ENCODE measurements at places on chromosomes 7 and 10.

DNA sequence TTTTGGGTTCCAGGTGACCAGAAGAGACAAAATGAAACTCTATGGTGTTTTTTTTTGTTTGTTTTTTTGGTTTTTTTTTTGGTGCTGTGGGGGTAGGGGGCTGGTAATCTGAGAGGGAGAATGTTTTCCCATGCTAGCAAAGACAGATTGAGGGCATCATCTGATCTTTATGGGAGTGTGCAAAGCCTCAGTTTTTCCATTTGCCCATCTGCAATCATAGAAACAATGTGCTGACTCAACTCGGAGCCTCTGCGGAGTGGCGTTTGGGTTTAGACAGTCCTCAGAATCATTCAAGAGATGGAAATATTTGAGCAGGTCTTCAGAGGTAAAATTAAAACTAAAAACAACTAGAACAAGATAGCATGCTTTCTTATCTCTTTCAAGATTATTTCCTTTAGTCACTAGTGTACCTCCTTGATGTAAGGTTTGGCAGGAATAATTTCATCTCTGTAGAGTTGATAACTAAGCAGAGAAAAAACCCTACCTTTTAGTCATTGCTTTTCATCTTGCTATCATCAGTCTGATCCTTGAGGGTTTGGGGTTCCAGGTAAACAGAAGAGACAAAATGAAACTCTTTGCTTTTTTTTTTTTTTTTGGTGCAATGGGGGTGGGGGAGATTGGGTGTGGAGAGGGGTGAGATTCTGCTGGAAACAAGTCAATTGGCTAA lies 18.0 kb downstream of the CNNM2 start:
- DNase-seq: no peak

GRCh38 chr7:31487476-31487875 lies 26.4 kb upstream of the ITPRID1 start:
- DNase-seq: no peak

GRCh38 chr7:79497728-79498127 lies 44.3 kb upstream of the MAGI2 start:
- DNase-seq: no peak

DNA sequence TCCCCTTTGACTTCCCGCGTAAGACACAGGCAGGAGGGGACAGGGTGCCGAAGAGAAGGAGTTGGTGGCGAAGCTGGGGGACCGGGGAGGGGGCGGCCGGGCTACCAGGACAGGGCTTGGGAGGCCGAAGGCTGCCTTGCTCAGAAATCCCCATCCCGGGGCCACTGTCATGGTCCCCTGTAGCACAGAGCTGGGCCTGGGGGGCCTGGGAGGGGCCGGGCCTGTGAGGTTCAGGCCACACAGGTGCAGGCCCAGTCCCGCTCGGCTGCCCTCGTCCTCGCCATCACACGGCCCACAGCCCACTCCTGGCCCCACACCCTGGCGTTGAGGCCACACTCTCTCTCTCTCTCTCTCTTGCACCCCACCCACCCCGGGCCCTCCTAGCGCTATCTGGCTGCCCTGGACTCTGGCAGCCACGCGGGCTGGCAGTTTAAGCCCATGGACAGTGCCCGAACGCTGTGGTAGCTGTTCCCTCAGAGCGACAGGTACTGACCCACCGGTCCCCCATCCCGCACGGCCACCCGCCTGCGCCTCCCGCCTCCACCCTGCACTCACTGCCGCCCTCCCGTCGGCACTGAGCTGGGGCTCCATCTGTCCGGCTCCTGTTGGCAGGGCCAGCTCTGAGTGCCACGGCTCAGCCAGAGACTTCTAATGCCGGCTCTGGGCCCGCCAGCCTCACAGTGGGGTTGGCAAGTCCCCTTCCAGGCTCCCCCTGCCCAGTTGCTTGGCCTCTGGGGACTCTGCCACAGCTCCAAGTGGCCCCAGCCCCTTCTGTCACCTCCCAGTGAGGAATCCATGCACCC lies 28.0 kb downstream of the TTYH3 start:
- DNase-seq: no peak

- DNase-seq: no peak
Observed at GRCh38 chr7:133551466-133551865, 298.6 kb downstream of the EXOC4 start.

- DNase-seq: no peak
Observed at GRCh38 chr7:6316226-6316625, 43.8 kb upstream of the CYTH3 start.

DNA sequence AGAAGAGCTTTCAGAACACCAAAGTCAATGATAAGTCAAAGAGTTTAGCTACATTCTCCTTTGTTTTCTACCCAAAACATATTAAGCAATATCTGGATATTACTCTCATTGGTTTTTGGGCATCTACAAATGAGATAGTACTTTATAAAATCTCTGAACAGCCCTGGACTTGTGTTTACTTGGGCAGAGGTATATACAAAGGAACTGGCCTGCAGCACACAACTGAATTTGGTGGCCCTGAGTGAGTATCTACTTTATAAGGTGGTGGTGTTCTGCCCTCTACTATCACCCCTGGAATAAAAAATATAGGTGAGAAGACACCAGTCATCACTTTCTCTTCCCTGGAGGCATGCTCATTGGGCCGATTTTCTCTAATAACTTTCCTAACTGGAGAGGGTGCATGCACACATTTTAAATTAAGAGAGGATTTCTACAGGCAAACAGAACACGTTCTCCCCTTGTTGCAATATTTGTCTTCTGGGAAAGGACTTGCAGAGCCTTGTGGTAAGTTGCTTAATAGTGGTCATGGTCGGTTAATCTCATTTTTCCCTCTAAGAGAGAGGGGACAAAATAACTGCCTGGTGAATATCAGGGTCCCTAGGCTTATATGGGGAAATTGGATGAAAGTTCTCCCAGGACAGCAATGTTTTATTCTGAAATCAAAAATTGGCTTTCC lies 41.1 kb downstream of the OTUD1 start:
- DNase-seq: no peak

DNA sequence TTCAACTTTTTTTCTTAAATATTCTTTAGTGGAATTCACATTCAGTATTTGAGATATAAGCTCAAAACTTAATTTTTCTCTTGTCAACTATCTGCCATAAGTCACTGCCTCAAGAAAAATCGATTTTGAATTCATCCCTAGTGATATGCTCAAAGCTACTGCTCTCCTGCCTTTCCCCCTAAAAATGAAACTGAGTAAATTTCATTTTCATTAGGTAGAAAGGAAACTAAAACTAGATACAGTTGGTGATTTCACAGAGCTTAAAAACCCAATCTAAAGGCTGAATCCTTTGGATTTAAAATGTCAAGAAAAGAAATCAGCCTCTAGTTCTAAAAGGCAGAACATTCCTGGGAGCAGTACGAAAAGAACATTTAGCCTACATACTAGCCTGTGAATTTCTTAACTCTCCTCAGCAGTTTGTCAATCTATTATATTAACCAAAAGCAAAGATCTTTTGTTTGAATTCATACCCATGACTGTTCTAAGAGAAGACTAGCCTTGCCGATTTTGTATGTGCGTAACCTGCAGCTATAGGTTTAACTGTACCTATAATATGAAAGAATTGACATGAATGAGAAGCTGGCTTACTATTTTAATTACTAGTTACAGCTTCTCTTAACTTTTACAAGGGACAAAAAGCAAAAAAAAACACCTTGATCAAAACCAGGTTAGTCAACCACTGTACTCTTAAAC lies 4.9 kb upstream of the FAM53B start:
- no peak for DNase-seq

- no peak for DNase-seq
Observed at GRCh38 chr7:50362712-50363282, 58.3 kb downstream of the IKZF1 start.

- no peak for DNase-seq
Observed at GRCh38 chr7:128373606-128374005, 12.1 kb upstream of the PRRT4 start.

DNA sequence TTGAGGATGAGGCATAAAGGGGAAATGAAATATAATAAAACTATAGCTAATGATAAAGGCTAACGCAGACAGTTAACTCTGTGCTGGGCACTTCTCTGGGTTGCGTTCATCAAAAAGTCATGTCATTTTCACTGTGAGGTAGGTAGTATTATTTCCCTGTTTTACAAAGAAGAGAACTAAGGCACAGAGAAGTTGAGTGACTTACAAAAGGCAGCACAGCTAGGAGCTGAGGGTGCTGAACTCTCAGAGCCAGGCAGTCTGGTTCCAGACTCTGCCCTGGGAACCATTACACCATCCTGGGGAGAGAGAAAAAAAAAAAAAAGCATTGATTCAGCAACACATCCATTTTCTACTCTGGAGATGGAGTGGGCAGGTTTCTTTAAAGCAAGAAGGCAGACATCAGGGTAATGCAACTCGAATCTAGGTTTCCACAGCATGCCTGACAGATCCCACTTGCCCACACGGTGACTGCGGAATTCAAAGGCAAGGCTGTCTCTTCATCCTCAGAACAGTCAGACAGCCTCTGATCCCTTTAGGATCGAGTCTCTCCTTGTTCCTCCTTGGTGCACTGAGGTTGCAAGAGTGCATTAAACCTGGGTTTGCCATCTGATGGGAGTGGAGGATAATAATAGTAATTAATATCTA lies 40.6 kb upstream of the ECHDC3 start:
- DNase-seq: no peak

DNA sequence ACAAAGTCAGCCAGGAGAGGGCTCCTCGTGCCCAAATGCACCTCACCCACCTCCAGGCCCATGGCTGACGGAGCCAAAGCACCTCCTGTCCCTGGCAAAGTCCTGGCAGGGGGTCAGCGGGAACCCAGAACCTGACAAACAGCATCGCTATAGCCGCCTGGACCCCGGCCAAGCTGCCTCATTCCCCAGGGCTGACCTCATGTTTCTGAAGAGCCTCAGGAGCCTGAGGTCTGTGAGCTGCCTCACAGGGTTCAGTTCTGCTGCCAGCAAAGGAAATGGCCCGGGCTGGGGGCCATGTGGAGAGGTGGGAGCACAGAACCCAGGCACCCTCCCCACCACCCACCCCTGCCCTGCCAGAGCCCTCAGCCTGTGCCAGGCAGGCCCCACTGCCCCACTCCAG lies 4.2 kb upstream of the NANOS1 start:
- no peak for DNase-seq

DNA sequence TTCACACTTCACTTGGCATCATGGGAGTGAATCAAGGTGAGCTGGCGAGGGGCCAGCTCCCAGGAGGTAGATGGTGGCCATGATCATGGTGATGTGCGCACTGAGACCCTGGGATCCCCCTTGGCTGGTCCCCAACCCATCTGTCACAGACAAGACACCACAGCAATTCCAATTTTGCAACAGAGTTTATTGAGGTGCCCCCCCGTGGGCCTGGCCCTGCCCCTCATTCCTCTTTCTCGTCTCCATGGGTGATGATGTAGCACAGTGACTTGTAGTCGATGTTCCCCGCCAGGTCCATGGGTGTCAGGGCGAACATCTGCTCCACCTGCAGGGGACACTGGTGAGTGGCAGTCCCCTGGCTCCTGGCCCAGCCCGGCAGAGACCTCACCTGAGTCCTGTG lies 2.4 kb downstream of the MYL7 start:
- no peak for DNase-seq

DNA sequence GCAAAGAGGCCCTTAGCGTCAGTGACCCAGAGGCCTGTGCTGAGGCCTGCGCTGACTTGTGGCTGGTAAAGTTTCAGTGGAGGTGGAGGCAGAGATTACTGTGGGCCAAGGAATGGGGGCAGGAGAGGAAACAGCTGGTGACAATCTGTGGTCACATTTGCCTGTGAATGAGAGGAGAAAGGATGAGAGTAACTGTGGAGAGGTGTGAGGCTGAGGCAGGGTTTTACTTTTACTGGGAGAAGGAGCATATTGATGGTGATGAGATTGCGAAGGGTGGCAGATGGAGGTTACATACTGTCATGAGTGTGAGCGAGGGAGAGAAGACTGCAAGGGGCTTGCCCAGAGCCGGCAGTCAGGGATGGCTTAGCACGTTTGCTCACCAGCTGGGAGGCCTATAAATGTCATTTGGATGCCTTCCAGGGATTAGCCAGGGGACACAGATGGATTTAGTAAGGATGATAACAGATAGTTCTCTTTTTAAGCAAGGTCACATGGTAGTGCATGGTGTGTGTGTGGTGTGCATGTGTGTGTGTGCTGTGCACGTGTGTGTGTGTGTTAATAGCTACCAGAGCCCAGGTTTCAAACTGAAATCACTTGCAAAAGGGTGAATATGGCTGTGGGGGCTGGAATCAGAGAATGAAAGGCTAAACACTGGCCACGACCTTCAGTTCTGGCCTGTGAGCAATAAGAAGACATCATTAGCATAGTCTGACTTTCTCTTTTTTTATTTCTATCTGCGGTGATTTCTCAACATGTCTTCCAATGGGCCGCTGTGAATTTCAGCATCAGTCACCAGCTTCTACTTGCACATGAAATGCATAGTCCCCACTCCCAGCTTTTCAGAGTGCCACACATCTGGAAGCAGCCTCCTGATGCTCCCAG lies 291.5 kb upstream of the ZNF32 start:
- no peak for DNase-seq

- no peak for DNase-seq
Observed at GRCh38 chr10:110876000-110876399, 4.3 kb downstream of the PDCD4 start.

DNA sequence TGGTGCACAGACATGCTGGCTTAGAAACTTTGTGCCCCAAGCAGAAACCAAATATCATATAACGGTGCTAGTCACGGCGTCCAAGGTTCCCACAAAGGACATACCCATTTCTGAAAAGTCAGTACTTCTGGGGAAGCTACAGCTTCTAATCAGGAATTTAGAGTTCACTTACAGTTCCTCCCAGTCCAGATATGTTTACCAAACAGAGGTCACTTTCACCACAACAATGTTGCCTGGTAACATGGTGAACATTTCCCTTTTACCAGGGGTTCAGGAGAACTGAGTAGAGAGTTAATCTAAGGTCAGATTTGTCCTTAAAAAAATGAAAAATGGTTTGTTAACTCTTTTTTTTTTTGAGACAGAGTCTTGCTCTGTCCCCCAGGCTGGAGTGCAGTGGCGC lies 265.9 kb upstream of the MKLN1 start:
- DNase-seq: no peak

DNA sequence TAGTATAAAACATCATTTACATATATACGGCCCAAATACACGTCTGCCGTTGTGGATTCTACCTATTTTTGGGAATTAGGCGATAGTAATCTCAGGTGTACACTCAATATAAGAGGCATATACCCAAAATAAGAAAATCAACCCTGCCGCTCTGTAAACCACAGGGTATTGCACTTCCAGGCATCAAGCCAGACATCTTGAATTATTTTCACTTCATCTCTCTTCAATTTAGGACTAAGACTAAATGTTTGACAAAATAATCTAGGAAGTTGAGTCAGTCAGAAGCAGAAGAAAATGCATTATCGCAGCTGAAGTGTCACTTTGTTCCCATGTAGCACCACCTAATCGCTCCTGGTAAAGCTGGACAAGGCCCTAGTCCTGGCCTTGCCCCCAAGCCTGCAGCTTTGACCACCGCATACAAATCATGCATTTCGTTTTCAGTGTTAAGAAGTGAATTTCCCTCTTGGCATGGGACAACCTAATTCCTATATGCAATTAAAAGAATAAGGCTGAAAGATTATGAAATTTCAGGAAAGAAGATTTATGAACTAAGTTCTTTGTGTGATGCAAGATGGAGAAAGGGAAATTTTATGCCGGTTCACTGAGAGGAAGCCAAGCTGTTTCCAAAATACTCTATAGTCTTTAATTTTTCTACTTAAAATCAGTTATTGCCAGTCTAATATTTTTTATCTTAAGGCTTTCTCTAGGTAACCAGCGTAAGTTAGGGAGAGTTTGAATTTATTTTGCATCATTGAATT lies 26.0 kb downstream of the CABCOCO1 start:
- DNase-seq: no peak

Data from stimulated activated CD4-positive, alpha-beta T cell treated with anti-CD3 and anti-CD28 coated beads, TNF-alpha, amount 100 ng/mL, for 48 hours (primary cell).